Coronary artery (tissue), 2 donors: ENCODE measurements at places on chromosomes 6 and 20.

- no peak for DNase-seq
These were observed 13.8 kb upstream of the KIF16B start for GRCh38 chr20:16587066-16587465.

DNA sequence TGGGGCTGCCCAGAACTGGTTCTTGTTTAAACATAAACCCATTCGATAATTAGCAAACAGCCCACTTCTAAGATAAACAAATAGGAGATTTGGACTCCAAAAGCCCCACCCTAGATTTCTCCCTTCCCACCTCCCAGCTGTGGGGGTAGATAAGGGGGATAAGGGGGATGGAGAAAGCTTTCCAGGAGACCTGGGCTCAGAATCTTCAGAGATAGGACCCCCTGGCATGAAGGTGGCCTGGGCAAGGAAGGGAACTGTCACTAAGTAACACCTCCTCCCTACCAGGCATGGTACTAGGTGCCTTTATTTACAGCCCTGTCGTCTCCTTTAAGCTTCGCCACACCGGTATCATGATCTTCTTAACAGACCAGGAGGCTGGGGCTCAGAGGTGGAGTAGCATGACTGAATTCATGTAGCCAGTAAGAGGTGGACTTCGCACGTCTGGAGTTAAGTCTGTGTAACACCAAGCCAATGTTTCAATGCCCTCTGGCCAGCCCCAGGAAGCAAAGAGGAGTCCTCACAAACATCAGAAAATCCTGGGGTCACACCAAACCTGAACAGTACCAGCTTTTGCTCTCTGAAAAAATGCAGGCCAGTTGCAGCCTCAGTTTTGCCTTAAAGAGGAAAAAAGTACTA is 4.6 kb downstream of the SDC4 start:
- DNase-seq, result no peak

- DNase-seq, result no peak
These were observed 256 bp upstream of the OVOL2 start for GRCh38 chr20:18057994-18058349.

GRCh38 chr6:149428606-149429005 is 28.5 kb downstream of the SUMO4 start:
- no peak for DNase-seq

- DNase-seq, result no peak
These were observed 6.7 kb downstream of the C20orf203 start for GRCh38 chr20:32667027-32667426.

DNA sequence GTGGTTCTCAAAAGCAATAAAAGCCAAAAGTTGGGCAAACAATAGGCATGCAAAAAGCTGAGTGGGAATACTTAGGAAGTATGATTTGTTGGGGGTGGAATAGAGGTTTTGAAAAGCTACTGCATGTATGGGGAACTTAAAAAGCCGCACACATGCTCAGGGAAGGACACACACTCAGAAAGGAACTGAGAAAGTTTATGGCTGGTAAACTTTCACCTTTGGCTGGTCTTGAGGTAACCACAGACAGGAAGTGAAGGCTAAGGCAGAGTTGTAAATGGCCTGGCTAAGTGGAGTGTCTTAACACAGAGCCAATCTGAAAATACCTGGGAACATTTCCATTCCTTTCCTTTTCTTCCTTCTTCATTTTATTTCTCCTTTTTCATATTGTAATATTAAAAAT is 134.5 kb upstream of the EXOC2 start:
- DNase-seq, result no peak

DNA sequence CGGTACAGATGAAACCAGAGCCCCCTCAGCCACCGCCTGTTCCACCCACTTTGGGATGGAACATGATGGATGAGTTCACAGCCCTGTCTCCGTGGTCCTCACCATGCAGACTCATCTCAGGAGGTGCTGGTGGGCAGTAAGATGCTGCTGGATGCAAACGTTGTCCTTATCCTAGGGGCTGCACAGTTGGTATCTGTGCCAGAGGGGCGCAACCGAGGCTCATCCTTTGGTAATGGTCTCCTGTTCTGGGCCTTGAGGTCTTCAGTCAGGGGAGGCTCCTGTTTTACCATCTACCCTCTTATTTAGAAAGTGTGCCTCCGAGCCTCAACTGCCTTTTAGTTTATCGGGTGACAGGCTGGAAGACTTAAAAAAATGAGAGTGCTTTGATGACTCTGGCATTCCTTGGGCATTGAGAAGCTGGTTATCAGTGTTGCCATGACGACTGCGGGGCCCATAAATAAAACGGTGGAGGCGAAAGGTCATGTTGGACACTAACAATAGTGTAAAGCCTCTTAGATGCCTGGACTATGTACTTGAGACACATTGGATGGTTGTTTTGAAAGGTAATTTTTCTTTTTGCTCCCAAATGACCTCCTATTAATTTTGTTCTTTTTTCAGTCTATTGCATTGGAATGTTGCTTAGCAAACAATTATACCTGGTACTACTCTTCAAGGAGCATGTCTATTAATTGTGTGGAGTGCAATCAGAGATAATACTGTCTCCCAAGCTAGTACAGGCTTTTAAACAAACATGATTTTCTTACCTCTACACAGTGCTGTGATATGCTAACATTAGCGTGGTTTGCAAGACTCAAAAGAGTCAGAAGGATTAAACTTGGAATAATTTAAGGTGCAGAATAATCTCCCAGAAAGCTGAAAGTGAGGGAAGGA is 74.2 kb upstream of the DSP start:
- DNase-seq, result no peak

DNA sequence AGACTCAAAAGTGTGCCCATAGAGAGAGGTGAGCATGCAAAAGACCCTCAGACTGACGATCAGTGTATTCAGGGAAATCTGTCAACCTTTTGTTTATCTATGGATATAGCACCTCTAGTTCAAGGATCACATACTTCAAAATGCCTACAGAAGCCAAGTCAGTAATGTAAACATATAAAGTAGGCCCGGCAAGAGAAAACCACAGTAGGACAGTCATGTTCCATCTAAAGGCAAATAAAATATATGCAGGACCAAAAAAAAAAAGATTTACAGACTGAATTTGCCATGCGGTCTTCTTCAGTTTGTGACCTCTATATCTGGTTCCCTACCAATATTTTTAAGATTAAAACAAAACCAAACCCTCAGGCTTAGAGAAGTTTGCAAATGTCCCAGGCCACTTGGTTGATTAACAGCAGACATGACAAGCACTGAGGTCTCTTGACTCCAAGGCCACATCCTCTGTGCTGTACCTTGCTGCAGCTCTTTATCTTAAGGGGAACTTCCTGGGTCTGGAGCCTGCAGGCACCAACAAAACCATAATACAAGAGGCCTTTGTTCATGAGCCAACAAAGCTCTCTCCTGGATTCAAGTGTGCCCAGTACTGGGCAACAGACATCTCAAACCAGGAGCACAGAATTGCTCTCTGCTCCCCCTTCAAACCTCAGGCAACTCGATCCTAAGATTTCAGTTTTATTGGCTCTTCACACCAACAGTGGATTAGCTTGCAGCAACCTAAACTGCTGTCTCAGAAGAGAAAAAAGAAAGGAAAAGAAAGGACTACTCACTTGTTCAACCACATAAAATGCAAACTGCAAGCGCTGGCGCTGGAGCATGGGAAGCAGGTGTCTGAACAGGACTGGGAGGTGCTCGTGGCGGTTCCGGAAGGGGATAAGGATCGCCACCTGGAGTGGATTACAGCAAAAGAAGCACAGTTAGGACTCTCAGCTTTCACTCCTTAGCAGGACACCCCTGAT is 71.7 kb downstream of the B4GALT5 start:
- no peak for DNase-seq
